ENCODE measurements at places on chromosomes 3 and 15.

DNA sequence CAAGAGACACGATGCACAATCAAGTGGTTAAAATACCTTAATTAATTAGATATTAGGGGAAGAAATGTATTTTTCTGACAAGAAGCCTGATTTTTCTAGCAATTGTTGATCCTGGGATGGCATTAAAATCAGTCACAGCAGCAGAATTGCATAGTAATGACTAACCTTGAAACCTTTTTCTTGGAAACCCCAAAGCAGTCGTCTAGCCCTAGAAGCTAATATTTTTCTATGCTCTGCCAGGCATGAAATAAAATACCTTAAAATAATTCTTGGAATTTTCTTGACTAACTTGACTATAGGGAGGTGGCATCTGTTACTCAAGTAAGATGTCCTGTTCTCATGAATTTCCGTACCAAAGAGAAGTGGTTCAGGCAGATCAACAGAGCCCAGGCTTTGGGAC is 204.1 kb downstream of the THRB start:
- no peak for DNase-seq

- peak; percentile 16 for DNase-seq
Measured at GRCh38 chr3:17258823-17259436, 374.2 kb downstream of the PLCL2 start.

- DNase-seq, result no peak
Measured at GRCh38 chr15:55282284-55282833, 7.3 kb downstream of the RAB27A start.

GRCh38 chr3:19946832-19947548 is at the start of gene RAB5A:
Gene RAB5A, plus strand, starts transcription at chr3:19947097. Its CDS starts 3,802 bp downstream, at chr3:19950899.
- peak; percentile 91 for DNase-seq

DNA sequence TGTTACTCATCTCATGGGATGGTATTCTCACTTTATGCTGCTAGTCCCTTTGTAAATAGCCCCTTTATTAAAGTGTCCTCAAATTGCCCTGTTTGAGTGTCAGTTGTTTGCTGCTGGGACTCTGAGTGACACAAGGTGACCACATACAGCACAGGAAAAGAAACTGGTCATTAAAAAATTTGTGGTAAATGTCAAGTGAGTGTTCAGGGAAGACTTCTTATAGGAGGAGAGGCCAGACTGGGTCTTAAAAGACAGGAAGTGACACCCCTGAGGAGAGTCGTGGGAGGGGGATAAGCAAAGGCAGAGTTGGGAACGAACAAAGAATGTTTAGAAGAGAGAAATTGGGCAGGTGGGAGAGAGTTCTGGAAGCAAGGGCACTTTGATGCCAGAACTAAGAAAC is 35.2 kb downstream of the CCR3 start:
- no peak for DNase-seq

- DNase-seq, result no peak
Measured at GRCh38 chr3:30720586-30721313, 114.3 kb downstream of the TGFBR2 start.

DNA sequence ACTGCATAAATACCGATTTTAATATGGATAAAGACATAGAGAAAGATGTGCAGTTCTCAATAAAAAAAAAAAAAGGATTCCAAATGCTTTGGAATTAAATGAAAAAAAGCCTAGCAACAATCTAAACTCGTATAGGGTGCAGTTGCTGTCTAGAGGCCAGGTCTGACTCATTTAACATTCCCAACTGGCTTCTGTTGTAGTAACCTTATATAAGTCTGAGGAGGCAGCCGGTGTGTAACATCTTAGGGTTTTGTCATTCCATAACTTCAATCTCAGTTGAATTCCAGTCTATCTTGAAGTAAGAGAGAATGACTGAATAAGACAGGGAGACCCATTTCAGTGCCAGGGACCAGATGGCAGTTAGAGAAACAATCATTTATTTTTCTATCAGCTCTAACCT is 6.5 kb downstream of the PDCD10 start:
- no peak for DNase-seq

DNA sequence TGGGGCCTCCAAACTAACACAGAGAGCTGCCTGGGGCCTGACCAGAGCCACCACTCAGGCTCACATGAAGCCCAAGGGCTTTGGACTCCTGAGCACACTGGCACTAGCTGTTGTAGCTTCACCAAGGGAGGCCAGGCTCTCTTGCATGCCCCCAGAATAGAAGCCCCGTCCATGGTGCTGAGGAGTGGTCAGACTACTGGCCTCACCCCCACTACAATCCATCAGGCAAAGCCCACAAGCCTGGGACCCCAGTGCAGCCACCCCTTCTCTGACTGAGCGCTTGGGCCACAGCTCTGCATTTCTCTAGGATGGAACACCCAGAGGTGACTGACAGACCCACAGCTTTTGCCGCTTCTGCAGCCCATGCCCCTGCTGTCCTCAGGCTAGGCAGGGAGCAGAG is 180.8 kb downstream of the PYDC2 start:
- no peak for DNase-seq

- peak; percentile 23 for DNase-seq
Measured at GRCh38 chr15:70528270-70528706, 235.1 kb downstream of the UACA start.

GRCh38 chr3:10763817-10764258 is 52.2 kb upstream of the SLC6A11 start:
- no peak for DNase-seq

DNA sequence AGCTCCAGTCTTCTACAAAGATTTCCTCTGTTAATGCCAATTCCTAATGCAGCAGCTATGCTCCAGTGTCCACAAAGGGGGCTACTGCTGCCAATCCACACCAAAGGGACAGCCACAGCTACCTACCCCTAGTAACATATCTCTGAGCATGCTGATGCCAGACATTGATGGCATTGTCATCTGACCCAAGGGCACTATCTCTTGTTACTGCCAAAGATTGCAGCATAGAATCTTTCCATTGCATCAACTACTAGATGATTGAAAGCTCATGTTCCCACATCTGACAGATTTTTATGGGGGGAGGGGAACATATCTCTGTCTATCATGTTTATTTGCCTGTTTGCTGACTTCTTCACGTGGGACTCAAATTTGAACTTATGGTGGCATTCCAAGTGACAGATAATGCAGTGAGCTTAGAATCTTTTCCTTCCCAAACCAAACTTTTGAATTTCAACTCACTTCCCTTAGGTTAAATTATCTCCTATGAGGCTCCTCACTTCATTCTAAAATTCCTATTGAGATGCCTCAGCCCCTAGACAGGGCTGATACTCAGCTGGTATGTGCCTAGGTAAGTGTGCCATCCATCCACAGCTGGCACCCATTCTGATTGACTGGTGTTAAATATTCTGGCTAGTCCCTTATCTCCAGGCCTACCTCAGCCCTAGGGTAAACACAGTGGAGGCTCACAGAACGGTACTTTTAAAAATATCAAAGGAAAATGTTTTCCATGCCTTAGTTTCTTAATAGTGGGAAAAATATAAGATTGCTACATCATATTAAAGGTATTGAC is 100.3 kb downstream of the STRIT1 start:
- no peak for DNase-seq

- no peak for DNase-seq
Measured at GRCh38 chr3:52313188-52313773, 2.8 kb upstream of the DNAH1 start.

GRCh38 chr3:127593178-127593577 is 2.6 kb upstream of the TPRA1 start:
- no peak for DNase-seq

DNA sequence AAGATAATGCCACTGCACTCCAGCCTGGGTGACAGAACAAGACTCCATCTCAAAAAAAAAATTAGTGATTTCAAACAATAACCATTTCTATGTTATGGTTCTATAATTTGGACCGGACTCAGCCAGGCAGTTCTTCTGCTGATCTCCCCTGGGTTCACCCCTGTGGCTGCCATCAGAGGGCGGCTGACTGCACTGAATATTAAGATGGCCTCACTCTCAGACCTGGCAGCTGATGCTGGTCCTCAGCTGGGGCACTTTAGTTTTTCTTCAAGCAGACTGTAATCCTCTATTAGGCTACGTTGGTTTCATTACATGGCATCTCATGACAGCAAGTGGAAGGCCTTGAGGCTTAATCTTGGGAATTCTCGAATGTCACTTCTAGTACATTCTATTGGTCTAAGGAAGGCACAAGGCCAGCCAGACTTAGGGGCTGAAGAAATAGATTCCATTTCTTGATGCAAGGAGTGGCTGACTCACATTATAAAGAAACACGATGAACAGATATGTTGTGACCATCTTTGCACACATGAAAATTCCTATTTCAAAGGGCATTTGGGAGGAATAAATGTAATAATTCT is 12.8 kb downstream of the GALNT15 start:
- no peak for DNase-seq

- no peak for DNase-seq
Measured at GRCh38 chr15:58064082-58064979, 1.2 kb downstream of the ALDH1A2 start.

- DNase-seq, result no peak
Measured at GRCh38 chr3:148205977-148206376, 491.7 kb upstream of the AGTR1 start.

DNA sequence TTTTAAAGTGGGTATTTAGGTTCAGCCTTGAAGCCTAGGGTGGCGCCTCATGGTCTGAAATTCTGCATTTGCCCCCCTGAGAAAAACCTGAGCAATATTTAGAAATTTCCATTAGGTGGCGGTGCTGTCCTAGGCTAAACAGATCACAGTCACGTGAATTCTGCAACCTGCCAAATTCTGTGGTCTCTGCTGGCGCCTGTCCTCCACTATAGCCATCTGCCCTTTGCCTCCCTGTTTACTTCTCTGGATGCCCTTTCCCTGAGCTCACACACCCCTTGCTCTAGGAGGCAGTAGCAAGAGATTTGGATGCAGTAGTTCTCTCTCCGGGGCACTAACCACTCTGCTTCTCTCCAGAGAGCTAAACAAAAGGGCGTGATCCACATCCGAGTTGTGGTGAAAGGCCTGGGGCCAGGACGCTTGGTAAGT is 9.1 kb downstream of the MRPS11 start:
- DNase-seq, result peak; percentile 55

GRCh38 chr3:33488683-33489082 is 48.5 kb upstream of the UBP1 start:
- no peak for DNase-seq

- no peak for DNase-seq
Measured at GRCh38 chr15:51561271-51561670, 61.3 kb downstream of the DMXL2 start.

DNA sequence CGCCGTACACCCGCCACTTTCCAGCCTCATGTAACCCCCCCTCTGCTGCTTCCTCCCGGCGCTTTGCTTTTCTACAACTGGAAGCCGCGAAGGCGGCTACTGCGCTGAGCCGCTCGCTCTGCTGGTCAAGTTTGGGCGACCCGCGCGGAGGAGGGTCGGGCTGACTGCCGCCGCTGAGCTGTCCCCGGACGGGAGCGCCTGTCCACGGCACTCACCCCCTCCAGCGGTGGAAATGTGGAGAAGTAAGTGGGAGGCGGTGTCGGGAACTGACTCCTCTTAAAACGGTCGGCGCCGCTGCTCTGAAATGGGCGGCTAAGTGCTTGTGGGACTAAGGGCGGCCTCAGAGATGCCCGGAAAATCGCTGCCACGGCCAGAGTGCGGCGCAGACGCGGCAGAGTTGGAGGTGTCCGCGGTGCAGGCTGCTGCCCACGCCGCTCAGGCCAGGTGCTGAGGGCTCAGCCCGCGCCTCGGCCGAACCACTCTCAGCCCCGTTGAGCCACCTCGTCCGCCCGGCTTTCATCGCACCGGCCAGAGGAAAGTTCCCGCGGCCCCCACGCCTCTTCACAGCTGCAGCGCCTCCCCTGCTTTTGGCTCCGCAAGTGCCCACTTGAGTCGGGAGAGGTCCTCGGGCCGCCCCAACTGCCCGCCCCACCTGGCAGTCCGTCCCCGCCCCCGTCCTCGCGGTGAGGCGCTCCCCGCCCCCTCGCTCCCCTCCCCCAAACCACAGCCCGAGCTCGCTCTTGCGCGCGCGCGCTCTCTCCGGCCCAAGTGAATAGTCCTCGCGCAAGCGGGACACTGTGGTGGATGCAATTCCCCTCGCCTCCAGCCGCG is at the start of gene EPHA6:
Gene EPHA6 (plus strand): TSS at position 775 of the 831 bp plus-strand sequence.
- no peak for DNase-seq
